ENCODE measurements at places on chromosomes 4 and X.

DNA sequence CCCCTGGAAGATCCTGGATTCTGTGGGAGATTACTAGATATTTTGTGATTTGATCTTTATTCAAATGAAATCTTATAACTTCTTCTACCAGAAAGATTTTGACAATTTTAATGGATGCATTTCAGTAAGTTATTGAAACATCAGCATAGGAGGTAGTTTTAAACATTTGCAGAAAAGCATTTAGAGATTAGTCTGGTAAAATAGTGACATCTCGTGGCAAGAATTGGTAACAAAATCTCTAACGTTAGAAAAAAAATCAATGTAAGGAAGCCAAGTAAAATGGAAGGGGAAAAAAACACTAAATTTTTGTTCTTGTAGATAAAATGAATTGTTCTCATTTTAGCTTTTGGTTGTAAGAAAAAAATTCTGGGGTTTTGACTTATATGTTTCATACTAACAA lies 73.3 kb downstream of the TASL start:
- no peak for DNase-seq

DNA sequence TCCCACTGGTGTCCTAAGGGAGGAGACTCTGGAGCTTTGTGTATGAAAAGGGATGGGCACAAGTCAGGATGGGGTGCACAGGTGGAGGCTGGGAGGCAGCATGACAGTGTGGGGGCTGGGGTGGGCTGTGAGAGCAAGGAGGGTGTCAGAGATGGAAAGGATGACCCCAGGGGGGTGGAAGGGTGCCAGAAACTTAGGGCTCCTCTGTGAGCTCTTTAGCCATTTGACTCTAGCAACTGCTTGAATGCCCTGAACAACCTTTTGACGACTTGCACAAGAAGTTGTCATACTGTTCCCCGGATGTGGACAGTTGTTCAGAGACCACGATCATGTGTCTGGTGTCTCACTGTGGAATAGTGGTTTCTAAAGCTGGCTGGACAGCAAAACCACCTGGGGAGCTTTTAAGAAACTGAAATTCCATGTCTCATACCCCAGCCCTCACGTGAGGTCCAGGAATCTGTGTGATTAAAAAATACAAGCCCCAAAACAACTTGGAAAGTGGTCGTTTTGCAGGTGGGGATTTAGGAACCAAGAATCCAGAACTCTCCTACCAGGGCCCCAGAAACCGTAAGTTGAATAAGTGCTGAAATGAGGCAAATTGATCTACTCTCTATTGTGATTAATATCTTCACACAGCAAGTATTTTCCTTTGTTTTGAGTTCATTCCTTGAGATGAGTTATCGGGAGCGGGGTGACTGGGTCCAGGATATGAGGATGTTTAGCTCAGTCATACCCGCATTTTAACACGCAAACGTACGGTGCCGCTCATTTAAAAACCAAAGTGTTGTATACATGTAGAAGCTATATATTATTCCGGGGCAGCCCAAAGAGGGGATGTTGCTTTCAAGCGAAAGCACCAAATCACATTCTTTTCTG lies 3.4 kb downstream of the RHOH start:
- DNase-seq, result no peak

- DNase-seq, result no peak
Observed at GRCh38 chr4:121957266-121957665, 5.4 kb upstream of the TRPC3 start.

DNA sequence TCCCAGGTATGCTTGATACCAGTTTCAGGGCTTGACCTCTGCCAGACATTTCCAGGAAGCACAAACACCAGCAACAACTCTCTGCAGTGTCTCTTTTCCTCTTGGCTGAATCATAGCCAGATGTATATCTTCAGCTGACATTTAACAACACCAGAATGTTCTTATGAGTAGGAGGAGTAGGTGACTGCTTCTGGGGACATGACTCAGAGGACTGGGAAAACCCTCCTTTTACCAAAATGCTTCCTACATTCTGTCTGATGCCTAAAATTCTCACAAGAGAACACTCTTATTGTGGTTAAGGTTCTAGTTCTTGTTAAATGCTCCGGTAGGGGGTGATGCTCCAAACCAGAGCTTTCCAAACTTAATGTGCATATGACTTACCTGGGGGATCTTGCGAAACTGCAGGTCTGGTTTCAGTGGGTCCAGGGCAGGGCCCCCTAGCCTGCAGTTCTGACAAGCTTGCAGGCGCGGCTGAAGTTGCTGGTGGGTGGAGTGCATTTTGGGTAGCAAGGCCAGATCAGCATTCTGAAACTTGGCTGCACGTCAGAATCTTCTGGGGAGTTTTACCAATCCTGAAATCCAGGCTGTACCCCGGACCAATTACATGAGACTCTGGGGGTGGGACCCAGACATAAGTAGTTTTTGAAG lies 329.3 kb upstream of the RPS6KA3 start:
- DNase-seq, result no peak

GRCh38 chr4:107755841-107756356 lies 35.9 kb upstream of the PAPSS1 start:
- DNase-seq, result peak; percentile 35

DNA sequence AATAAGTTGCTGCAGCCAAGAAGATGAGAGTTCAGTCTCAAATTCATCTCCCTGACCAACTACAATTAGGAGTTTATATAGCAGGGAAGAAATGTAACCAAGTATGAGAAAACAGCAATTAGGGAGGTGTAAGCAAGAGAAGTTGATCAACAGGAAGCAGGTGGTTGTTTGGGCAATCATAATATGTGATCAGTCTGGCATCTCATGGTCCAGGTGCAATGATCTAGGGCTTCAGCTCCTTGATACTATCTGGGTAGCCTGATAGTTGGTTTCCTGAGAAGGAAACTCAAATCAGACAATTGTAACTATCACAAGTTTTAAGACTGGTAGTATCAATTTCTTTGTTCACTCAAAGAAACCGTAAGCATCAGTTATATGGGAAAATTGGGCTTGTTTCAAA lies 1574.3 kb upstream of the PABPC4L start:
- no peak for DNase-seq

- peak; percentile 29 for DNase-seq
Observed at GRCh38 chr4:126937846-126938422, 694.8 kb upstream of the INTU start.

All from fibroblast of skin of left quadriceps (primary cell).